Choroid plexus epithelial cell (primary cell): ENCODE measurements at places on chromosomes 4 and X.
A peak's percentile ranks its signal among the peaks of the same experiment; 100 is the strongest.

DNA sequence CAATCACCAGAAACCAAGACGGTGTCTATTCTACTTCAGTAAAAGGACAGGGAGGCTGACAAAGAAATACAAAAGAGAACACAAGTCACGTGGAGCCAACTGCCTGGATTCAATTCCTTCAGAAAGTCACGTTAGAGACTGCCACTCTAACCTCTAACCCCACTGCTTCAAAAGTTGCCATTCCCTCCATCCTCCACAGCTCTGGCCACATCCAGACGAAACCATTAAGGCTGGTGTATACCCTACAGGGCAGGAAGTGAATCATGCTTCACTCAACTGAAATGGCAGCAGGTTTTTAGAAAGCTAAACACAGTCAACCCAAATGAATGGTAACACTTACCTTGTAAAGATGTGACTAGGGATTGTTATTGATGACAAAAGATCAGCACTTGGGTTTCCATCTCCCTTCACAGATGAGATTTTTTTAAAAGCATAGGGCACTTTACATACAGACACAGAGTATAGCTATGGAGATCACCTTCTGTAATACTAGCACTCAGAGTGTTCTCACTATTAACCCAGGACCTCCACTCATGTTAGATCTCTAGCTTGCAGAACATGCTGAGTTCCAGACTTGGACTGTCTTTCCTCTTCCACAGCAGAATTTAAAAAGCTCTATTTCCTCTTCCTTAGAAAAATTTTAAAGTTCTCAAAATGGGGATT is 37.4 kb downstream of the MAML3 start:
- DNase-seq, result no peak

DNA sequence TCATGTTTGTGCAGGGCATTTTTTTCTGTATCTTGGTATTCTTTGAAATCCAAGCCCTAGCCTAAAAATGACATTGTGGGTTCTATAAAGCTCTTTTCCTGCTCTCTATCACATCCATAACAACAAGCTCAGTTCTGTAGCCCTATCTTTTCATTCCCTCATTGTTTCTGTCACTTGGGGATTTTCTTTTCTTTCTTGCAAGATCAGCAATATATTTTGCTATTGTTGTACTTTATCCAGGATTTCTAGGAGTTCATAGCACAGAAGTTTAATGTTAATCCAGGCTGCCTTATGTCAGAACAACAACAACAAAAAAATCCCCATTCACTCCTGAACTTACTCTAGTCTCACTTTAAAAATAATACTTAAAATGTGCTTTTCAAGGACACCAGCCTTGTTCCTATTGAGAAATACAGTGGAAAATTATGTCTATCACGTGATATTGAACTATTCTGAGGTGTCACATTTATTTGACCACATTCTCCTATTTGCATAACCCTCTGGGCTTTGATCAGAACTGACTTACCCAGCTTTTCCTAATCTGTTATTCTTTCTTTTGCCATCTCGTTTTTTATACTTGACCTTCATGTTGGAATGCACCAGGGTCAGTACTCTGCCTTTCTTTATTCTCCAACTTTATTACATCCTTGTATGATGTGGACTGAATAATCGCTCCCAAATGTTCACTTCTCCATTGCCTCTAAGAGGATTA is 112.8 kb downstream of the MAGEB5 start:
- DNase-seq, result peak; percentile 0

GRCh38 chr4:94913316-94913715 is 155.6 kb downstream of the BMPR1B start:
- no peak for DNase-seq

GRCh38 chr4:21780148-21780547 is 168.4 kb downstream of the KCNIP4 start:
- DNase-seq, result no peak

DNA sequence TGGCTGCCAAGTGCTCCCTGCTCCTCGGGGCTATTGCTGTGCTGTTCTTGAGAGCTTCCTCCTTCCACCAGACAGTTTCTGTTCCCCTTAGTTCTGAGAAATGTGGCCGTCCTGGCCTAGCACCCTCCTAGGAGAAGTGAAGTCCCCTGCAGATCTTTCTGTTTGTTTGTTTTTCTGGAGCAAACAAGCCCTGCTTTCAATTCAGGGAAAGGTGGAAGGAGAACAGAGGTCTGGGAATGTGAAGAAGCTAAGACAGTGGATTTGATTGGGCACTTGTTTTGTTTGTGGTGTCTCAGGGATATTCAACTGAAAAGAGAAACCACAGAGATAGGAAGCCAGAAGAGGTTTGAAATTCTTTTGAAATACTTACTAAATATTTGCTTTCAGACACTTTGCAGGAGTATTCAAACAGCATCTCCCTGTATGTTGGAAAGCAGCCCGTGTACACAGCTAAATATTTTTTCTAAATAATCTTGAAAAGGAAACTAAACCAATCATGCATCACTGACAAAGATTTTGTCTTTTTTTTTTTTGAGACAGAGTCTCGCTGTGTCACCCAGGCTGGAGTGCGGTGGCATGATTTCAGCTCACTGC is 36.5 kb upstream of the PPM1K start:
- DNase-seq, result peak; percentile 78

DNA sequence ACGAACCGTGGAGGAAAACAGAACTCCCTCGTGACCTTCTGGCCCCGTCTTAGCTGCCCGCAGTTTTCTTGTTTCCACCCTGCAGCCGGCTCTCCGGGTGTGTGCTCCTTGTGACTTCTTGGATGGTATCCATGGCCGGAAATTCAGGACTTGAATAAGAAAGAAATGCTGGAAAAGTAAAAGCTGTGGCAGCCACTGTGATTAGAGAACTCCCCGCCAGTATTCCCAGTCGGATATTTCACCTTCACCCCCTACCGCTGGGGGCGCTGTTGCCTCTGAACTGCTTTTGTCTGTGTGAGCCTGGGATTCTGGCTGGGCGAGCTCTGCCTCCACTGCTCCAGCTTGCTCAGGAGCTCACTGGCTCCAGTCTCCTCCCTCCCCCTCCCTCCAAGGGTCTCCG is 41.5 kb upstream of the CYP4V2 start:
- peak; percentile 64 for DNase-seq

DNA sequence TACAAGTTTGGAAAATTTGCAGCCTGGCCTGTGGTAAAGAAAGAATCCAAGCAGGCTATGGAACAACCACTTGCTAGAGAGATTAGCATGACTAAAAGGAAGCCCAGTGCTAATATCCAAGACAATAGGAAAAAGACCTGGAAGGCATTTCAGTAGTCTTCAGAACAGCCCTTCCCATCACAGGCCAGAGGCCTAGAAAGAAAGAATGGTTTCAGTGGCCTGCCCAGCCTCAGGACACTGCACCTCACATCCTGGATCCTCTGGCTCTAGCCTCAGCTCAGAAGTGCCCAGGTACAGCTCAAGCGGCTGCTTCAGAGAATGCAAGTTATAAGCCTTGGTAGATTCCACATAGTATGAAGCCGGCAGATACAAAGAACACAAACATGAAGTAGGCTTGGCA is 449.8 kb upstream of the AR start:
- DNase-seq, result no peak

GRCh38 chrX:52422884-52423283 is 54.1 kb downstream of the XAGE2 start:
- DNase-seq, result peak; percentile 81

- DNase-seq, result no peak
These were observed 851.9 kb upstream of the FRG1 start for GRCh38 chr4:189088780-189089179.

DNA sequence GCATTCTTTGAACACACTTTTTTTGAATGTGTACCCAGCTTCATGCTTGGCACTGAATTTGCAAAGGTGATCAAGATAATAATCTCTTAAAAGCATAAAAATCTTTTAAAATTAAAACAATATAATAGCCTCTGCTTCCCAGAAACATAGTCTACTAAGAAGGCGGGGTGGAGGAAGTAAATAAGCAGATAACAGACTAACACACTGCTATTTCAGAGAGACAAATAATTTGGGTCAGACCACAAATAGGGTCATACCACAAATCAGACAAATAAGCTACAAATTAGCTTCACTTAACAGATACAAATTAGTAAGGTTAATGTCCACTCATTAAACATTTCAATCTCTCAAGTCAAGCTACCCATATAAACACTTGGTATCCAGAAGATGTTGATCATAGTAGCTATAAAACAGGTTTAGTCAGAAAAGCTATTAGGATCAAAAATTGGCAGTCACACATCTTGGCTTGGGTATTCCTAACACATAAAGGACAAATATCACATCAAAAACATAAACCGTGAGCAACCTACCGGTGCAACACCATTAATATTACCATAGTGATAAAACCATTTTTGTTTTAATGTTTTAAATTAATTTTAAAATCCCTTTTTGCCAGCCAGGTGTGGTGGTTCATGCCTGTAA is 47.3 kb downstream of the PPP3CA start:
- DNase-seq, result no peak

GRCh38 chr4:2451821-2452785 is 16.8 kb upstream of the RNF4 start:
- no peak for DNase-seq

GRCh38 chr4:168880811-168881595 is 129.1 kb downstream of the CBR4 start:
- no peak for DNase-seq

GRCh38 chr4:1155314-1155713 is 17.1 kb downstream of the SPON2 start:
- no peak for DNase-seq

- DNase-seq, result no peak
These were observed 188.4 kb upstream of the CLNK start for GRCh38 chr4:10872833-10873517.

DNA sequence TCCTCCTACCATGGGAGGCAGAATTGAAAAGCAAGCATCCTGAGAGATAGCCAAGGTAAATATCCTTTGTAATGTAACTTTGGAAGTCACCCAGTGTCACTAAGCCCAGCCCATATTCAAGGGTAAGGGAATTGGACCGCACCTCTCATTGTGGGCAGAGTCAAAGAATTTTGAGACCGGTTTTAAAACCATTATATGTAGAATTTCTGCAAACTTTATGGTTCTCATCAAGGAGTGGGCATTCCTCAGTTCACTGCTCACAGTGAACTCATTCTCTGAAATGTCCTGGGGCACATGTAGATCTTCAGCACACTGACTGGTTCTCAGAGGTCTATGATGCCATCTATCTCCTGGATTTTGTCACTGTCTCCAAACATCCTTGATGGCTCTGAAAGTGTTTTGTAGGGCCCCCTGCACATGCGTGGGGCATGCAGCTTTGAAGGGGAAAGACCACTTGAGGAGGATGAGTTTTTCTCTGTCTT is 35.3 kb upstream of the CHRNA9 start:
- DNase-seq, result no peak

GRCh38 chr4:52576961-52577623 is 82.0 kb downstream of the USP46 start:
- DNase-seq, result peak; percentile 68
